ENCODE measurements at places on chromosomes 11 and 22. TPM values are rescaled to one million over a fixed set of nuclear protein-coding genes. Genes with fewer than 3 reads are reported as not detected.

The PDGFB gene
- total RNA-seq, result 30.8 TPM

The APLNR gene
- total RNA-seq, result 2.1 TPM

The RAPSN gene
- not detected for total RNA-seq

The NCAM1 gene
- total RNA-seq, result 1.4 TPM

The SCARF2 gene
- 15.7 TPM for total RNA-seq

The CDKN1C gene
- 32.5 TPM for total RNA-seq

The TBX1 gene
- total RNA-seq, result 1.0 TPM

The MMP13 gene
- 0.59 TPM for total RNA-seq

The POU2AF2 gene
- not detected for total RNA-seq

DNA sequence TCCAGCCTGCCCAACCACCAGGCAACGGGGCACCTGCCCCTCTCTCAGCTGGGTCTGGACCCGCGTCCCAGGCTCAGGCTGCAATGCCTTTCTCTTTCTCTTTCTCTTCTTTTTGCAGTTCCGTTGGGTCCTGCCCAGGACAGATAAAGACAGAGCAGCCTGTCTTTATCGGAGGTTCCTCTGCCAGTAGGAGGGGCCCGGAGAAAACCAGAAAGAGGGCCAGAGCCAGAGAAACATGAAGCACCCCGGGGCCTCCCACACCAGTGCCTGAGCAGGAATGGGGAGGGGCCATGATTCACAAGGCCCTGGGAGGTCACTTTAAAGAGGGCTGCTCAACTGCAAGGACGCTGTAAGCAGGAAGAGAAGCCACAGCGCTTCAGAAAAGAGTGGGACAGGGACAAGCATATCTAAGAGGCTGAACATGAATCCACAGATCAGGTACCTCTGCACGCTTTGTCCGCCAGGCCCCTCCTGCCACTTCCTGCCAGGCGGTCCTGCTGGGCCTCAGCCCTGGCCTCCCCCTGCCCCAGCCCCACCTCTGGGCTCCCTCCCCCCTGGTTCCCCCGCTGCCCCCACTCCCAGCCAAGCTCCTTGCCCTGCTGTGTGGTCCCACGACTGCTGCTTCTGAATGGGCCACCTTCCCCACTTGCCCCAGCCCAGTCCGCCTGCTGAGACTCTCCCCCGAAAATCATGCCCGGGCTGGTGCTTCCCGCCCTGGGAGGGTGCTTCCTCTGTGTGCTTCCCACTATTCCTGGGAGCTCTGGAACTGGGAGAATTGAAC is at the start of gene APOBEC3C:
Gene APOBEC3C (plus strand): TSS at position 316 of the 781 bp plus-strand sequence. CDS start 106 bp downstream, at position 422.
- DNase-seq, result peak; percentile 88

DNA sequence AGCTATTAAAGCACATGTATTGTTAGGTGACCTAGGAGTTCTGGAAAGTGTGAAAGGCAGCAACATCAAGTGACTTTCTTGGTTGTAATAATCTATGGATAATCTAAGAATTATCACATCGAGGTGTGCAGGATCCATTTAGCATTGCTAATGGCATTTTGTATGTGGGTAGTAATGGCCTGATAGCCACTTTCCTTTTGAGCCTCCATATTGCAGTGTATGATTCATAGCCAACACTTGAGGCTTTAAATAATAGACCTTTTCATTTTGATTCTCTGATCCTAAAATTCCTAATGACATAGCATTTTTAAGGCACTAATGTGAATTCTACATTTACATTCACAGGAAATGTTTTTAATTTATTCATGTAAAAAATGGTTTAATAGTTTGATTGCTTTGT is 759.4 kb downstream of the NELL1 start:
- DNase-seq, result no peak

GRCh38 chr22:40674274-40674673 is 5.0 kb upstream of the MCHR1 start:
- DNase-seq, result no peak

- no peak for DNase-seq
Observed at GRCh38 chr11:121540627-121541026, 87.9 kb upstream of the SORL1-AS1 start.

- no peak for DNase-seq
Observed at GRCh38 chr11:96905143-96905542, 515.3 kb downstream of the JRKL start.

DNA sequence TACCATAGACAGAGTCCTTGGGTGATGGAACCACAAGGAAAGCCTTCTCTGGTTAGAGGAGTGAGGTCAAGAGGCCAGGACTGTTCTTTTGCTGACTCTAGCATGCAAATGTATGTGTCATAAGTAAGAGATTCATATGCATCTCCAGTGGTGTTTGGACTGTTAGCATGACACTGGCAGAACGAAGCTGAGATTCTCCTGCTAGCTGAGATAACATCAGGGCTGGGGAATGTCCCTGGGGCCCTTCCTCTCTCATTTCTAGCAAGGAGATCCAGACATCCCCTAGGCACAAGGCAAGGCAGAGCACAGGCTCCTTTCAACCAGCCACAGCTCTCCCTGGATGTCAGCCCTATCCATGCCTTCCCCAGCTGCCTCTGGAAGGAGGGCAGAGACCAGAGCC is 711.3 kb downstream of the OPCML start:
- no peak for DNase-seq

- no peak for DNase-seq
Observed at GRCh38 chr11:45336136-45336535, 50.0 kb upstream of the SYT13 start.

GRCh38 chr11:117929916-117930570 is 841 bp upstream of the TMPRSS13 start:
- peak; percentile 50 for DNase-seq

DNA sequence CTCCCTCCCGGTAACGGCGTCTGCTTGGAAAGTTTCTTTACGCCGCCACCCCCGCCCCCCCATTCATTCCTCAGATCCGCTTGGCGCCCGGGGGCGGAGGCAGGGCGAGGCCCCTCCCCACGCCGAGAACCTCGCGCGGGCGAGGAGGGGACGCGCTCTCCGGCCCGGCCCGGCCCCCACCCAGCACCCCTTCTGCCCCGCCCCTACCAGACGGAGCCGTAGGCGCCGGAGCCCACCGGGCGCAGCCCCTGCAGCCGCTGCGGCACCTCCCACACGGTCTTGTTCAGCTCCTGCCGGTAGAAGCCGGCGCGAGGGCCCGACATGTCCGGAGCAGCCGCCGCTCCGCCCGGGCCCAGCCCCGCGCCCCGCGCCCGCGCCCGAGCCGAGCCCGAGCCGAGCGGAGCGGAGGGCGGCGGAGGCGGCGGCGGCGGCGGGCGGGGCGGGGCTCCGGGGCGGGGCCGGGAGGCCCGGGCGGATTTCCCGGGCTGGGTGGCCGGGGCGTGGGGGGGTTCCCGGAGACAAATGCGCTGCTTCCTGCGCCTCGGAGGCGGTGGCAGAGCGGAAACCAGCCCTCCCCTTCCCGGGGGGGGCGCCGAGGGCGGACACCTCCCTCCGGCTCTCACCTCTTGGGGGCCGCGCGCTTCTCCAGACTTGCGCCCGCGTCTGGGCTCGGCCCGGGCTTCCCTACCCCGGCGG is at the start of gene MAPK11:
Gene MAPK11 (minus strand): TSS at position 411 of the 696 bp plus-strand sequence. CDS start 88 bp downstream, at position 323.
- DNase-seq, result peak; percentile 39

- no peak for DNase-seq
Observed at GRCh38 chr22:48858121-48858520, 969.6 kb downstream of the BRD1 start.

GRCh38 chr11:60129853-60130252 is 41.4 kb downstream of the MS4A2 start:
- no peak for DNase-seq

DNA sequence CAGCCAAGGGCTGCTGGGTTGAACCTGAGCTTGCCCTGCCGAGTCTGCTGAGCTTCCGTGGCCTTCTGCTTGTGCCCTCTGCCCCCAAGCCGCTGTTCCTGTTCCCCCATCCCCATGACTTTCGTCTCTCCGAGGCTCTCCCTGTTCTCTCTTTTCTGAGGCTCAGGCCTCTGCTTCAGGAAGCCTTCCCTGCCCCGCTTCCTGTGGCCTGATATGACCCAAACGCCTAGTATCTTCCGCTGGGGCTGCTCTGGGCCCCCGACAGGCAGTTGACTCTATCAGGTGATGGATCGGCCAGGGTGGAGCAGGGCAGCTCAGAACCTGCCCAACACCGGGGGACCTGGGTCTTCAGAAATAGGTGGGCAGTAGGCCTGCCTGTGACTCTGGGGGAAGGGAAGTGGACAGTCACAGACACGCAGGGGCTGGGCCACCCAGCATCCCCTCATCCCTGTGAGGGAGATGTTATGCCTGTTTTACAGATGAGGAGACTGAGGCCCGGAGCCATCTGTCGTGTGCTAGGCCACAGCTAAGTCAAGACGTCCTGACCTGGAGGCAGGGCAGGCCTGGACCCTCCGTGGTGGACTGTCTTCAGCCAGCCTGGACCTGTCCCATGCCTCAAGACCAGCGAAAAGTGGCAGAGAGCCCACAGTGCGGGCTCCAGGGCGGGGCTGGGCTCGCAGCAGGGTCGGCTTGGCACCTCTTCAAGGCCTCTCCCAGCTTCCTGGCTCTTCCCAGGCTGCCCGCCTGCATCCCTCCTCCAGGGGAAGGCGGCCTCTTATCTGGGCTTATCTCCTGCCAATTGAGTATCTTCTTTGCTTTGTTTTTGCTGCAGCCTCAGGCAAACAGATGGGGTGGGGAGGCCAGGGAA is 16.2 kb downstream of the BAD start:
- DNase-seq, result peak; percentile 87

DNA sequence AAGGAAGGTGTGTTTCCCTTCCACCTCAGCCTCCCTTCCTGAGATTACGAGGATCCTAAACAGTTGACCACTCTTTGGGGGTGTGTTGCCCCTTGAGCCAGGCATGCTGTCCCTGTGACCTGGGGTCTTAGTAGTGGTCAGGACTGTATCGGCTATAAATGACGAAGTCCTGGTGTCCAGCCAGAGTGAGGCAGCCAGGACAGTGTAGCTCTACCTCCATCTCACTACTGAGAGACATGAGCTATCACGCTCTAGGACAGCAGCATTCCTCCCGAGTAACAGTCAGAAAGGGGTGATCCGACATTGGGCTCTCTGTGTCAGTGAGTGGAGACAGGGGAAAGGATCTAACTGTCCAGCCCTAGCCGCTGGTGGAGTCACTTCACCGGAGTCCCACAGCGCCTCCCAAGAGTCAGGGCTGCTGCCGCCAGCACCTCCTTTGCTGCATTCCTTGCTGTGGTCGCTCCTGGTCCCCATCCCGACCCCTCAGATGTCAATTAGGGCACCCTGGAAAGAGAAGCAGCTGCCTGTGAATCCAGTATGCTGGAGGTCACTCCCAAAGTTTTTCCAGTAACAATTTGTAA is 3.3 kb upstream of the B3GNT6 start:
- no peak for DNase-seq

- no peak for DNase-seq
Observed at GRCh38 chr11:95595541-95595940, 194.0 kb downstream of the FAM76B start.

- no peak for DNase-seq
Observed at GRCh38 chr11:2316963-2317244, 15.1 kb downstream of the TSPAN32 start.

GRCh38 chr11:33734441-33735270 is 1.6 kb downstream of the CD59 start:
- DNase-seq, result no peak

GRCh38 chr11:16678466-16679116 is 59.9 kb upstream of the C11orf58 start:
- DNase-seq, result no peak

DNA sequence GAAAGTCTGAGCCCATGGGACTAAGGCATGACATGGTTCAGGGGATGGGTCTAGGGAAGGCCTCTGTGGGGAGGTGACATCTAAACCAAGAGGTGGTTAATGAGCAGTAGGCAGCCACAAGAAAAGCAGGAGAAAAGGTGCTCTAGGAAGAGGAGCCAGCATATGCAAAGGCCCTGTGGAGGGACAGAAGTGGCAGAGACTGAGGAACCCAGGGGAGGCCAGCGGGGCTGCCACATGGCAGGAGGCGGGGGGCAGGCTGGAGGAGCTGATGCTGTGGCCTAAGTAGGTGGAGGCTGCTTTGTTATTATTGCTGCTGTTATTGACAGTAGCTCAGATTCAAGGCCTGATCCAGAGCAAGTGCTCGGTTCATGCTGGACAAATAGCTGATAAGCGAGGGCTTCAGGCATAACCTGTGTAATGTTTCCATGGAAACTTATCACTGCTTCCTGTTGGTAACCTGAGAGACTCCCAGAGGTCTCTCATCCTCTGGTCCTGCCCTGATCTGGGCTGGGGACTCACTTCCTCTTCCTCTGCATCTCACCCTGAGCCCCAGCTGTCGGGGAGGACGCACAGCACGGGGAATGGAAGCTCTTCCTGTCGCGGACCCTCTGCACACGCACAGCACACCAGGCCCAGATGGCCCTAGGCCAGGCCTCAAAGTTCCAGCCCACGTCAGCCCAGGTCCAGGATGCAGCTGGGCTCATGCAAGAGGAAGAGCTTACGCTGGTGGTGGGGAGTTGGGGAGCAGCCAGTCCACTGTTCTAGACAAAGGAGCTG is 75.2 kb upstream of the TP53I11 start:
- DNase-seq, result peak; percentile 50

- no peak for DNase-seq
Observed at GRCh38 chr11:4991060-4991459, 3.6 kb upstream of the OR51L1 start.

GRCh38 chr11:64339754-64340408 is at the start of gene CCDC88B:
Gene CCDC88B (plus strand): TSS chr11:64340204. CDS start chr11:64340267, 63 bp downstream.
- DNase-seq, result peak; percentile 87

- no peak for DNase-seq
Observed at GRCh38 chr22:46963672-46964545, 201.5 kb downstream of the TBC1D22A start.

DNA sequence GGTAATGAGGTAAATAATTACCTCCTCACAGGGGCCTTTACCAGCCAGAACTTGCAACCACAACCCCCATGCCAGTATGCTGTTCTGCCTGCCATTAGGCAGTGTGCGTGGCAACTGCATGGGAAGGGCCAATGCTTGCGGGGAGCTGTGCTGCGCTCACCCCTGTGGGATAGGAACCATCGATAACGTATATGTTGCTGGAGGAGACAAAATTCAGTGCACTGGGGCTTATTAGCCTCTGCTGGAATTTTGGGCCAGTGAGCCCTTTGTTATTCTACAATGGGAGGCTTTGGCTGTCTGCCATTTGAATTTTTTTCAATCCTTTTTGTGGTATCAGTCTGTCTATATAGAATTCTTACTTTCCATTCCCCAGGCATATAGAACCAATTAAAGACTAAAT is 47.3 kb downstream of the PPP2R1B start:
- no peak for DNase-seq

DNA sequence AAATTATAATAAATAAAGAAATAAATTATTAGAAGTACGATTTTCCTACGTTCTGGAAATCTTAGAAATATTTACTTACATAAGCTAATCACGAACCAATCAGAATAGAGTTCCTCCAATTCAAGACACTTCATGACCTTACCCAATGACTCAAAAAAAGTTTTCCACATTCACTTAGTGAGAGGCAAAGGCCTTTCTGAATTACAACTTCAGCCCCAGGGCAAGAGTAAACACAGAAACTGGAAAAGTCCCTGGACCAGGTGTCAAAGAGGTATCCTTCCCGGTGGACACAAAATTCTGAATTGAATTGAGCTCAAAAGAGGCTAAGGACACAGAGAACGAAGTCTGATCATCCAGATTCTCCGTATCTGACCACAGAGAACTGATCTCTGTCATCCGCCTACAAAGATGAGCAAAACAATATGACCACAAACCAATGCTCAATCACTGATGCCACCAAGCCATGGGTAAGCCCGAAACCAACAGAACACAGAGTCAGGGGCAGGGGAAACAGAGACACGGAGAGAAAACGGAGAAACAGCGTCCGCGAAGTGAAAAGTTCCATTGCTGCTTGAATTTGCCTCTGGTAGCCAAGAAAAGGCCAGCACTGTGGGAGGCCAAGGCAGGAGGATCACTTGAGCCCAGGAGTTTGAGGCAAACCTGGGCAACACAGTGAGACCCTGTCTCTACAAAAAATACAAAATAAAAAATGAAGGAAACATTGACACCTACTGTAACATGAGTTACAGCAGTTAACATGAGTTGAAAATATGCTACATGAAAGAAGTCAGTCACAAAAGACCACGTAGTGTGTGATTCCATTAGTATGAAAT is 6.8 kb downstream of the BID start:
- DNase-seq, result no peak
